ENCODE measurements at places on chromosomes 2 and 18. TPM values are rescaled to one million over a fixed set of nuclear protein-coding genes. Genes with fewer than 3 reads are reported as not detected.

DNA sequence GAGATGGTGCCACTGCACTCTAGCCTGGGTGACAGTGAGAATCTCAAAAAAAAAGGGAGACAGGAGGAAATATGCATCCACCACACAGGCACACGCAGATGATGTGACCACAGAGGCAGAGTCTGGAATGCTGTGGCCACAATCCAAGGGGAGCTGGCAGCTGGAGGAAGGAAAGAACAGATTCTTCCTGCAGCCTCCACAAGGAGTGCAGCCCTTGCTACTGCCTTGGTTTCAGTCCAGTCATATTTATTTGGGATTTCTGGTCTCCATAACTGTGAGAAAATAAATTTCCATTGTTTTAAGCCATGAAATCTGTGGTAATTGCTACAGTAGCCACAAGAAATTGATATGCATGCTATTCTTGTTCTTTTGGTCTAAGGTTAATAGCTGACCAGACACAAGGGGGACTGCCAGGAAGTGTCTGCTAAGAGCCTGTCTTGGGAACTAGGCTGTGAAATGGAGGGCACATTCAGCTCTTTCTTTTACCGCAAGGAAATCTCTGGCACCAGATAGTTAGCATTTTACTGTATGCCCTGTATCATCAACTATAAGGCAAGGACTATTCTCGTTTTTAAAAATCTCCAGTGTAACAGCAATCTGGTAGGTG, 133.1 kb upstream of the SEC11C start:
- DNase-seq, result no peak

GRCh38 chr18:47390410-47391024, 139.1 kb upstream of the SKOR2 start:
- no peak for DNase-seq

DNA sequence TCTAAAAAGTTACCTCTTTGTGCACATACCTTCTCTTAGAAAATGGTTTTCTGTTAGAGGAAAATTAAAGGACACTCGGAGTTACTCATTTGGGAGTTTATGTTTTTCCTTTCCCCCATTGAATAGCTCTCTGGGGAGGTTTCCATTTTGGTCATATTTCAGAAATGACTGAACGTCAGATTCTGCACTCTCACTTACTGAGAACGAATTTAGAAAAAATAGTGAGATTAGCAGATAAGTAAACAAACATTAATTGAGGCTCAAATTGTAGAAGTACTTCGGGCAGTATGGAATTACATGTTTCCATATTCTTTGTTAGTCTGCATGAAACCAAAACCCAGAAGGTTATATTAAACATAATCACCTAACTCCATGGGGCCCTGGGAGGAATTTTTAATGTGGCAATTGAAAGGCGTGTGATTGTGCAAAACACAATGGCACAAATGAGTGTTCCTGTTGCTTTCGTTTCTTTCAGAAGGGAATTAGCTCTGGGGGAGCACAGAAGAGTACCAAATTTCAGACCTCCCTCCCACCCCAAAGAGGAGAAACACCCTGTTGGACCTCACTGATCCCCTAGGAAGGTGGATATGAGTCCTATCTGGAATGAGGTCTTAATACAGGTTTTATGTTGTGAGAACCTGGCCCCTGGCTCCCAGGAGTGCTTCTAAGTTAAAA, 212.3 kb downstream of the BCL2 start:
- DNase-seq, result no peak

Gene CERKL
- 9.5 TPM for polyA plus RNA-seq

- DNase-seq, result no peak
Measured at GRCh38 chr2:158125756-158126498, 24.3 kb downstream of the UPP2 start.

Gene KCNG3
- 0.04 TPM for polyA plus RNA-seq

Gene TLX2
- polyA plus RNA-seq, result not detected

All from muscle of back (tissue), 13 donors.